ENCODE measurements at places on chromosomes 13 and 19.
A peak's percentile ranks its signal among the peaks of the same experiment; 100 is the strongest.

- DNase-seq = no peak
Measured at GRCh38 chr13:27666951-27667350, 45.3 kb downstream of the POLR1D start.

- DNase-seq = no peak
Measured at GRCh38 chr13:48010698-48011097, 9.6 kb upstream of the SUCLA2 start.

DNA sequence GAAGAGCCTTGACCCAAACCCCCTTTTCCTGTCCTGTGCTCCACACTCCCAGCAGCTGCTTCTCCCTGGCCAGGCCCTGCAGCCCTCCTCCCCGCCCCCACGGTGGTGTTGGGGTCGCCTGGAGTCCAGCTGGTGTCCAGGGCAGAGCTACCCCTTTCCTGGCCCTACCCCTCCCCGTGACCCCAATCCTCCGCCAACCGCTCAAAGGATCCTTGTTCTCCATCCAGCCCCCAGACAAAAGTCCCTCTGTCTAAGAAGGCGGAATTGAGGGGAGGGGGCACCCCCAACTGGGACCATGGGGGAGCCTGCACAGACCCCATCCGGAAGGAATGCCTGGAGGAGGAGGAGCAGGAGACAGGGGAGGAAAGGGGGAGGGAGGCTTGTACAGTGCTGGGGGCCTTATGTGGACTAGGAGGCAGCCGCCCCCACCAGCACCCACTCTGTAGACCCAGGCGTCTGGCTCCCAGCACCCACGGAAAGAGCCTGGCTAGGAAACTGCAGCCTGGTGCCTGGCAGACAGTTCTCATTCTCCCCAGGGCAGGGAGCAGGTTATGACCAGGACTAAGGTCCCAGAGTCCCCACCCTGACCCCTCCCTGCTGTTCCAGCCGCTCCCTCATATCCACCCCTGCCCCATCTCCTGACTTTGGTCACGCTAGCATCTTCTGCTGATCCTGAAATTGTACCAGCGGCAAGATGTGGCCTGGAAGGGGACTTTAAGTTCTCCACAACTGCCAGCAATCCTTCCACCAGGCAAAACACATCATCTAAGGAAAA, at the start of gene FXYD3:
TSS of gene FXYD3 (plus strand) at position 647 of the 775 bp plus-strand sequence. CDS start 3,554 bp downstream, outside the sequence.
- DNase-seq = no peak

- no peak for DNase-seq
Measured at GRCh38 chr19:2575734-2576481, 100.0 kb downstream of the GADD45B start.

DNA sequence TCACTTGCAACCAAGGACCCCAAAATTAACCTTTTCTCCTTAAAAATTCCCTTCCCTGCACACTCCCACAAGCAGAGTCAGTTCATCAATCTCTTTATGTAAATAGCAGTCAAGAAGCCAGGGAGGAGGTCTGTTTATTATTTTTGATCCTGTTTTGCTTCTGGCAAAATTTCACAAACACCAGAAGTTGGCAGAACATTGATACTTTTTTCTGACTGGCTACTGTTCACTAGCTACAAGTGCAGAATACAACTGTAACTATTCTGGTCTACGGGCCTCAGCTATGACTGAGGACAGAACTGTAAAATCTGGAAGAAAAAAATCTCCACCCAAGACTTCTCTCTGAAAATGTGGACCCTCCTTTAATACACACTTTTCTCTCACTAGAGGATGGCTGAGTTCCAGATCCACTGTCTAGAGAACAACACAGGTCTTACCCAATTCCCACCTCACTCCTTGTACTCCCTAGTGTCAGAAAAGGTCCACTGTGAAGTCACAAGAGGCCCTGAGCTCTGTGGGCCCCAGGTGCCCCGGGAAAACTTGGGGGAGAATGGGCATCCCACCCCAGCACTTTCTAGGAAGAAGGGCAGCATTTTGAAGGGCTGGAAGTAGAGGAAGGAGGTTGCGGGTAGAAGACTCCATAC, 14.5 kb downstream of the STARD13 start:
- DNase-seq = no peak

DNA sequence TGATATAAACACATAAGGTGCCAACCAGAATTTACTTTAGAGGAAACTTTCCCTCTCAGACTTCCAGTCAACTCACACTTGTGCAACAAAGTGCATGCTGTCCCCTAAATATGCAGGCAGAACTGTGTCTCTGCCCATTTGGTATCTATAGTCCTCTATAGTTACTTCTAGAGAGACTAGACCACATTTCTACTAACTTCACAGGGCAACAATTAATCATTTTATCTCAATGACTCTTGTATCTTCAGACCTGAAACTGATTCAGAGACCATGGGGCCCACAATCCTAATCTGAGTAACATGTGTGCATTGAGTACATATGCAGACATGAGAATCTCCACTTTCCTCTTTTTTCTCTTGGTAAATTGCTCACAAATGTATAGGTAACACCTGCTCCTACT, 158.1 kb downstream of the ZNF486 start:
- no peak for DNase-seq

GRCh38 chr13:51499841-51500240, 47.0 kb upstream of the INTS6 start:
- no peak for DNase-seq

DNA sequence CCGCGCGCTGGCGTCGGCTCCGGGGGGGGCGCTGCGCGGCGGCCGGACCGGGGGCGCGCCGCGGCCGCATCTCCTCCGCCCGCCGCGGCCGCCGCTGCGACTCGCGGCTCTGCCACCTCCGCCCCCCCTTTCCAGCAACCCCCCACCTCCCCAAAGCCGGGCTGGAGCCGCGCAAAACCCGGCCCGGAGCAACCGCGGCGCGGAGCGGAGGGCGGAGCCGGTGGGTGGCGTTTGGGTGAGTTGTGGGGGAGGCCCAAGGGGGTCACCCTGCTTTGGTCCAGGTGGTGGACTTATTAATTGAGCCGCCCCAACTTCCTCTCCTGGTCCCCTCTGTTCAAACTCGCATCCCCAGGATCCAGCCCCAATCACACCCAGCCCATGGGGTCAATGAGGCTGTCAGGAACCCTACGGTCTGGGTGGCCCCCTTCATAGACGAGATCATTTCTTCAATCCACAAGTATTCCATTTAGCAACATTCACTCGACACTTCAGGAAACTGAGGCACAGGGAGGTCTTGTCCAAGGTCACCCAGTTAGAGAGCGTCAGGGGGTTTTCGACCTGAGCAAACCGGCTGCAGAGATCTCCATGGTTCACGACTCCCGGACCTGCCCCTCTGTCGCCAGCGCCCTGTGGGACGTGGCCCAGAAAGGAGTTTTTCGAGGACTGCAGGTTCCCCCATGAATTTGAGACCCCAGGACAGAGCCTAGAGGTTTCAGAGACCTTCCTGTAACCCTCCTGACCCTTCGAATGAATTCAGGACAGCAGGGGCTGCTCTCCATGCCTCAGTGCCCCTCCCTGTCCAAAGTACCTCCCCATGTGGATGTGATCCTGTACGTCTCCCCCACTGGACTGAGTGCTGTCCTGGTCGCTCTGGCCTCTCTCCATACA, 22.4 kb upstream of the SEMA6B start:
- peak; percentile 55 for DNase-seq

GRCh38 chr13:22569811-22570210, 611.0 kb upstream of the SGCG start:
- no peak for DNase-seq

GRCh38 chr13:29454931-29455481, 140.5 kb downstream of the SLC7A1 start:
- DNase-seq = peak; percentile 11

- DNase-seq = no peak
Measured at GRCh38 chr13:113980489-113981064, 6.7 kb upstream of the C13orf46 start.

DNA sequence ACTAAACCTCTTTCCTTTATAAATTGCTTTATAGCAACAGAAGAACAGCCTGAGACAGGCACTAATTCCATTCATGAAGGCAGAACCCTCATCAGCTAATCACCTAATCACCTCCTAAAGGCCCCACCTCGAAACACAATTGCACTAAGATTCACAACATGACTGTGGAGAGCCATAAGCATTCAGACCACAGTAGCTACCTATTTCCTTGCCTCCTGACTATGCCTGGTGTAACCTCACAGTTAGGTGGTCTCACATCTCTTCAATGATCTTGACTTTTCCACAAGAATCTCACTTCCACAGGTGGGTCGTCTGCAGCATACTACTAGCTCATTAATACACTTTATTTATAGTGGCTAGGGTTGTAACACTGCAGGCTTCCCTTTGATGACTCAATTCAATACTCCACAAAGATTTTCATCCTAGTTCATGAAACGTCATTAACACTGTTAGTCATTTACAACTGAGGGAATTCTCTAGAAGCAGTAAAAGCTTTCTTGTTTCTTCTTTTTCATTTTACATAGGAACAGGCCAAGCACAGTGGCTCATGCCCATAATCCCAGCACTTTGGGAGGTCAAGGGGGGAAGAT, 27.1 kb downstream of the STK24 start:
- no peak for DNase-seq

DNA sequence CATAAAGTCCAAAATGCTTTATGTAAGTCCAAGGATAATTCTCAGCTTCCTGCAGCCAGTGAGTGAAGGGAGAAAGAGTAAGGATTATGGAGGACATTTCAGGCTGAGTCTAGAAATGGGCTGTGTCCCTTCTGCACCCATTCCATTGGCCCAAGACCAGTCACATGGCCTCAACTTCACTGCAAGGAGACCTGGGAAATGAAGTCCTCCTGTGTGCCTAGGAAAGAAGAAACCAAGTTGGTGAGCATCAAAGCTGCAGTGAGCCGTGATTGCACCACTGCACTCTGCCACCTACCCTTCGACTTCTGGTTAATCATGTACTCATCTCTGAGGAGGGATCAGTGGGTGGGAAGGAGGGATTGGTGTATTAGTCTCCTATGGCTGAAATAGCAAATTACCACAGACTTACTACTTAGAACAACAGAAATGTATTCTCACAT, 3.6 kb upstream of the CD37 start:
- DNase-seq = peak; percentile 20

DNA sequence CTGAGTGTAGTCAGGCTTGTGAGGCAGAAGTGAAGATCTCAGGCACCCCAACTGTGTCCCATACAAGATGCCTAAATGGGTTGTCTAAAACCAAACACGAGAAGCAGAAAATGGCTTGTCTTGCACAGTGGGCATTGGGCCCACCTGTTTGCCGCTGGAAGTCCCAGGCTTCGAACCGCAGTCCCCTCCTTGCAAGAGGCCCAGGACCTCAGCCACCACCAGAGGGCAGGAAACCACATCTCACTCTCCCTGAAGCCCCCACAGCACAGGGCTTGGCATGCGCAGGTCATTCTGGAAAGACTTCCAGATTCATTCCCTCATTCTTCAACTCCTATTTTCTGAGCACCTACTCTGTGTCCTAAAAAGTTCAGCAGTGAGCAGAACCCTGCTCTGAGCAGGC, 973.7 kb downstream of the UQCRFS1 start:
- no peak for DNase-seq

DNA sequence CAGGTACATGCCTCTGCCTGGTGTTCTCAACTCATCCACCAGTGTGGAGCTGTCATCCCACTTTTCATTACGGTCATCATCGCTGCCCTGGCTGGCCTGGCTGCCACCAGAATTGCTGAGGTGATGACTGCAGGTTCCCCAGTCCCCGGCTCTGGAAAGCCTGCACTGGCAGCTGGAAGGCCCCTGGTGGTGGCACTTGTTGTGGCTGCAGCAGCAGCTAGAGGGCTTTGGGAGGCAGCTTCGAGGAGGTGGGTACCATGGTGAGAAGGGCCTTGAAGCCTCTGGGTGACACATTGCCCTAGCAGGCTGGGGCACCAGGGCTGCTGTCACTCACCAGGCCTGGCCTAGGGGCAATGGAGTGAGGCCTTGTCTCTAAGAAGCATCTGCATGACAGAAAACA, 25.3 kb upstream of the ZNF14 start:
- no peak for DNase-seq

GRCh38 chr19:12965017-12965811, 4.2 kb upstream of the DAND5 start:
- DNase-seq = peak; percentile 48

- DNase-seq = no peak
Measured at GRCh38 chr19:45881909-45882528, 3.9 kb downstream of the IRF2BP1 start.

GRCh38 chr13:23687614-23688013, 117.4 kb downstream of the TNFRSF19 start:
- peak; percentile 37 for DNase-seq

- no peak for DNase-seq
Measured at GRCh38 chr19:44968118-44968517, 12.9 kb downstream of the CLPTM1 start.

DNA sequence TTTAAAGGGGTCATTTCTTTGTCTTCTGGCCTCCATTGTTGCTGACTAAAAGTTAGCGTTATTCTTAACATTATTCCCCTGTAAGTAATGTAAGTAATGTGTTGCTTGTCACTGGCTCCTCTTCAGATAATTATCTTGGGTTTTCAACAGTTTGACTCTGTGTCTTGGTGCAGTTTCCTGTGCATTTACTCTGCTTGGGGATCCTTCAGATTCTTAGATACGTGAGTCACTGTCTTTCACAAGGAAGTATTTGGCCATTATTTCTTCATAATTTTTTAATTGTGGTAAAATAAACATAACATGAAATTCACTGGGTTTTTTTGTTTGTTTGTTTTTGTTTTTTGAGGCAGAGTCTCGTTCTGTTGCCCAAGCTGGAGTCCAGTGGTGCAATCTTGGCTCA, 13.5 kb upstream of the OR7D2 start:
- no peak for DNase-seq
